ENCODE measurements at places on chromosomes 5 and 9. TPM values are rescaled to one million over a fixed set of nuclear protein-coding genes. Genes with fewer than 3 reads are reported as not detected.

DNA sequence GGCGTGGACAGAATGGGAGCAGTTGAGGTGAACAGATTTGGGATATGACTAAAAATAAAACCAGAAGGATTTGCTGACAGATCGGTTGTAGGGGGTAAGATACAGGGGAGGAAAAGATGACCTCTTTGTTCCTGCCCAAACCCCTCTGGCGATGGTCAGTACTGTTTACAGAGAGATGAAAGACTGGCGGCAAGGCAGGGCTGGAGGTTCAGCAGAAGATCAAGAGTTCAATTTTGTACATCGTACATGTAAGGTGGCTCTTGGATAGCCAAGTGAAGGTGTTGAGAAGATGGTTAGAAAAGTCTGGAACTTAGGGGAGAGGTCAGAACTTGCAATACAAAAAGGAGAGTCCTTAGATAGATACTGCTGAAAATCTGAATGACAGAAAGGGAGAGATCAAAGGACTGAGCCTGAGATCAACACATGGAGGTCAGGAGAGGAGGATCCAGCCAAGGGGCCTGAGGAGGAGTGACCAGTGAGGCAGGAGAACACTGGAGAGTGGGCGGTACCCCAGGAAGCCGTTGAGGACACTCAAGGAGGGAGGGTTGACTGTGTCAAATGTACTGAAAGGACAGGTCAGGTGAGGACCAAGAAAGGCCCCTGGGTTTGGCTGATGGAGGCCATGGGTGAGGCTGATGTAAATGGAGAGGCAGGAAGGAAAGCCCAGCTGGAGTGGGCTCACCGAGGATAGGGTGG, 7.1 kb downstream of the IL4 start:
- DNase-seq: no peak

- DNase-seq: no peak
These were observed 25.8 kb upstream of the COL15A1 start for GRCh38 chr9:98917746-98918487.

DNA sequence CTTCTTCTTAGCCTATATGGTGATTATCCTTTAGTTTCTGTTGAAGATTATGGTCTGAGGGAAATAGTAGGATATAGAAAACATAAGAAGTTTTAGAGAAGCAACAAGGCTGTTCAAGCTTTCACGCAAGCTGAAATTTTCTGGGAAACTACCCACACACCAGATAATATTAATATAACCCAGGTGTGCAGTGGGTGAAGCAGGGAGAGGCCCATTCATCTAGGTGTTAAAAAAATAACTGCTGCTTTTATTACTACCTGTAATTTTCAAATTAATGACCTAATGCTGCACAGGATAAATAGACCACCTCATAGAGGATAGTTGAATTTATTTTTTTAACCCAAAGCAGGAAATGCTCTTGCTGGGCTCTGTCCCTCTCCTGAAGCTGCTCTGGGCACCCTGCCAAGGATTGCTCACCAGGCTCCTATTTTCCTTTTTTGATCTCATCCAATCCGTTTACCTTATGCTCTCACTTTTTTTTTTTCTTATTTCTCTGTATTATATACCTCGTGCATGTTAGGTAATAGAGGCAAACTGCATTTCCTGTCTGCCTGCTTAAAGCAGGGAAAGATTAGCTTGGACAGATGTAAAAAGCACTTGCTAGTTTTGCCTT, 124.3 kb upstream of the SLC12A2 start:
- peak; percentile 30 for DNase-seq

DNA sequence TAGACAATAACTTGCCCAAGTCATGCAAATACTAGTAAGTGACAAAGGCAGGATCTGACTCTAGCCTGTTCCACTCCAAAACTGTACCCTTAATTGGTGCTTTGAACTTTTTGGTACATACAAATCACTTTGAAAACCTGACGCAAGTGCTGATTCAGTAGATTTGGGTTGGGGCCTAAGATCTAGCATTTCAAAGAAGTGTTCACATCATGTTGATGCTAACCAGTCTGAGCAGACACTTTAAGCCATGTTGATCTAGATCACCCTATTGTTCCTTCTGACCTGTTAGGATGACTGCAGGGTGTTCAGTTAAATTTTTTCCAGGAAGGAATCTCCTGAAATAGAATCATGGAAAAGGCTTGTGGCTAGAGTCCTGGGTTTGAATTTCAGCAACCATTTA, 57.7 kb upstream of the CPEB4 start:
- no peak for DNase-seq

DNA sequence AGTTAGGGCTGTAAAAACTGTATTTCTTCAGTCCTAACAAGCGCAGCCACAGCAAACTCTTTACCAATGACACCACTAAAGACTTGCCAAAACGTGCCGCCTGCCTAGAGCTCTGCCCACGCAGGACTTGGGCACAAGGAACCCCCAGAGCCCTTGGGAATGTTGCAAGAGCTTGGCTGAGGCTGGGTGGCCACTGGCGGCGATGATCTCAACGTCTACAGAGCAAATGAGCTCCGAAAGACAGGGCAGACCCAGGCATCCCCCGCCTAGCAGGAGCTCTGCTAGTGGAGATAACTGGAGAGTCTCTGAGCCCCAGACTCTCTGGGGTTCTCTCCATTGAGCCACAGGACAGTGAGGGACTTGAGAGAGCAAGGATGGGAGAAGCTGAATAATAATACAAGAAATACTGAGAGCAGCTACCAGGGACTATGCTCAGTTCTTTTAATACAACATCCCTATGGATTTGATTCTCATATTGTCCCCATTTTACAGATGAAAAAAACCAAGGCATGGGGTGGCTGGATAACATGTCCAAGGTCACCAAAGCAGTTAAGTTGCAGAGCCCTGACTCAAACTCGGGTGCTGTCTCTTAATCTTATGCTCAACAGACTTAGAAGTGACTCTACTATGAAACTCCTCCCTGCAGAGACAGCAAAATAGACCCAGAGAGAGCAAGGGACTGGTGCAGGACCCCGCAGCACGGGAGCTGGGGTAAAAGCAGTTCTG, 32.5 kb downstream of the SHB start:
- DNase-seq: no peak

- no peak for DNase-seq
These were observed 132.8 kb upstream of the DPYSL3 start for GRCh38 chr5:147642666-147643065.

DNA sequence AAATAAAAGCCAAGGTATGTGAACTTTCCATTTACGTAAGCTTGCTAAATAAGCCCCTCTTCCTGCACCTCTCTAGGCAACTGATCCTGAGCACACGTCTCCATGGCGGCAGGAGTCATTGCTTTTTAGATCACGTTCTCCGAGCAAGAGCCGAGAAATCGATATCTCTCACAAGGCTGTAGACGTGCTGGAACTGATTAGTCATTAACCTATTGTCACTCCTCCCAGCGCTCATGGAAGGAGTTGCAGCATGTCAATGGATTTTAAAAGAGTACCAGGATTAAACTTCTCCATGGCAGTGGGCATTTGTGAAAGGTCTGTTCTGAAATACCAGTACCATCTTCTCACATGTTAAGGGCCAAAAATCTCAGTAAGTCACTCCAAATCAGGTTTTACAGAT, 4.7 kb upstream of the ADCY2 start:
- DNase-seq: no peak

DNA sequence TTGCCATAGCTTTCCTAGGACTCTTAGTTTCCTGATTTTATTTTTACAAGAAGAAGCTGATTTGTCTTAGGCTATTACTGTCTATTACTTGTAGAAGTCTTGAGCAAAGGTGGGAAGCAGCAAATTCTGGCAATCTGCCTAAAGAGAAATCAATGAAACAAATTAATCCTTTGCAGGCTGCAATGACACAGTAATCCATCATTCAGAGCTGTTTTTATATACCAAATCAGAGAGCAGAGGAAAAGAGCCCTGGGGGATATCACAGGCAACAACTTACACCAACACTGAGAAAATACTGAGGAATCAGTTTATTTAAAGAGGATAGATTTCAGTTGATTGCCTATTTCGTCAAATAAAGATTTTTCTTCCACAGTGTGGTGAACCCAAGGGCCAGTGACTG, 13.6 kb downstream of the NR2F1-AS1 start:
- DNase-seq: no peak

DNA sequence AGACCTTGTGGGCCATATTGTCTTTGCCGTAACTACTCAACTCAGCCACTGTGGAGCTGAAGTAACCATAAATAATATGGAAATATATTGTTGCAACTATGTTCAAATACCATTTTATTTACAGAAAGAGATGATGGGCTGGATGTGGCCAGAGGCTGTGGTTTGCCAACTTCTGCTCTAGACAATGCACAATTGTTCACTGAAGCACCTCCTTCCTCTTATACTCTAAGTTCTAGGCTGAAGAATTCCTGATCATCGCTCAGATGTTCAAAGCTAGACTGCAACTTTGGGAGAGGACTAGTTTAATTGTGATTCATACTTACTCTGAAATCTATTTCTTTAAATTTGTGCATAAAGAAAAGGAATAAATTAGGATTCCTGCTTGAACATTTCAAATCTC, 245.0 kb downstream of the TAF11L14 start:
- no peak for DNase-seq

DNA sequence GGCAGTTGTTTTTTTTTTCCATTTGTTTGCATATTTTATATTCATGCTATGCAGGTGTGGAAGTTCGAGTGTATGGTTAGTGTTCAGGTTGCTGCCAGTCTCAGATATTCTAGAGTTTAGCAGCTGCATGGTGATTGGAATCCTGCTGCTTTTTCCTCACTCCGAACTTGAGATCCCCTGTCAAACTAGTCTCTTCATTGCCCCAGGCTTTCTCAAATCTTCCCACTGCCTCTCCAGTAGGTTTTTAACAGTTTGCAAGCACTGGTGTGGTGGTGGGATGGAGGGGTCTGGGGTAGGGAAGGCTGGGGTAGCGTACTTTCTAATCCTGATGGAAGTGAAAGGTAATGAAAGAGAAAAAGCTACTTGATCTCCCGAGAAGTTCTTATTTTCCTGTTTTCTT, 112.9 kb downstream of the CHSY3 start:
- no peak for DNase-seq

KCNIP1 gene
- polyA plus RNA-seq: 13.9 TPM

GDF9 gene
- polyA plus RNA-seq: 1.7 TPM

ZFP62 gene
- 70.6 TPM for polyA plus RNA-seq

FOXE1 gene
- polyA plus RNA-seq: not detected

CDKN2B gene
- 0.19 TPM for polyA plus RNA-seq

SOWAHA gene
- polyA plus RNA-seq: 4.2 TPM

PLPPR1 gene
- polyA plus RNA-seq: 21.1 TPM
